ENCODE measurements at places on chromosomes 12 and 14.

DNA sequence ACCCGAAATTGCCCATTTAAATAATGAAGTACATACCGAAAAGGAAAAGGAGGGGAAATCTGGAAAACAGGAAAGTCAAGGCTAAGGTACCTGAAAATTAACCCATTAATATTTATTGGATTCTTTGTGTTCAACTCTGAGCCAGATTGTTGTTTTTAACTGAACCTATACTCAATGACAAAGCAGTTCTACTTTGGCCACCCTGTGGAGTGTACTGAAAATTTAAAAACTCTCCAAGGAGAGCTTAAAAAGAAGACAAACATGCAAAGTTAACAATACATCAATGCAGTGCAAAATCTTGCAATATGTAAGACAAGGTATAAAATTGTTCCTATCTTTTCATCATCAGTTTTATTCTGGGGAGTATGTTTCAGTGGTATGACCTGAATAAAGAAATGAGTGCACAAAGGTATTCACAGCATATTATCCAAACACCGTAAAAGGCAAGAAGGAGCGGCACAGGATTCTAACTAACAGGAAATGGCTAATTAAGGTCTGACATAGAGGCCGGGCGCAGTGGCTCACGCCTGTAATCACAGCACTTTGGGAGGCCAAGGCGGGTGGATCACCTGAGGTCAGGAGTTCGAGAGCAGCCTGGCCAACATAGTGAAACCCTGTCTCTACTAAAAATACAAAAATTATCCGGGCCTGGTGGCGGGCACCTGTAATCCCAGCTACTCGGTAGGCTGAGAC is 1.7 kb downstream of the USP44 start:
- no peak for DNase-seq

GRCh38 chr14:39500253-39500652 is 68.0 kb upstream of the FBXO33 start:
- no peak for DNase-seq

DNA sequence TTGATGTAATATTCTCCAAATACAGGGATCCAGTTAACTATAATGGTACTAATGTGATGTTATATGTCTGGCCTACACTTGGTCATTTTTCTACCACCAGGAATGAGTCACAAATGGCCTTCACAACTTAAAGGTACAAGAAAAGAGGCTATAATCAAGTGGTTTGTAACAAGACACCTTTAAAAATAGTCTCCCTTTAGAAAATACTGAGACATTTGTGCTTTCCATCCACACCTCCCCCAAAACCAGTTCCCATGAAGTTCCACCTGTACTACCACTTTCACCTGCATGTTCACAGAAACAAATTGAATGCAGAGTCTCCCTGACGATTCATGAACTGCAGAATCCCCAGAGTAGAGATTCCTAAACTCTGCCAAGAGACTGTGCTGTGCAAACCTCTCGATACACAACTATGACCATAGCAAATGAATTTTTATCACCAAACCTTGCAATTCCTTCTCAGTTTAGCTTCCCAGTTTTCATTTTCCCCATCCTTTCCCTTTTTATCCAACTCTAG is 6.0 kb downstream of the BTG1 start:
- DNase-seq = no peak

DNA sequence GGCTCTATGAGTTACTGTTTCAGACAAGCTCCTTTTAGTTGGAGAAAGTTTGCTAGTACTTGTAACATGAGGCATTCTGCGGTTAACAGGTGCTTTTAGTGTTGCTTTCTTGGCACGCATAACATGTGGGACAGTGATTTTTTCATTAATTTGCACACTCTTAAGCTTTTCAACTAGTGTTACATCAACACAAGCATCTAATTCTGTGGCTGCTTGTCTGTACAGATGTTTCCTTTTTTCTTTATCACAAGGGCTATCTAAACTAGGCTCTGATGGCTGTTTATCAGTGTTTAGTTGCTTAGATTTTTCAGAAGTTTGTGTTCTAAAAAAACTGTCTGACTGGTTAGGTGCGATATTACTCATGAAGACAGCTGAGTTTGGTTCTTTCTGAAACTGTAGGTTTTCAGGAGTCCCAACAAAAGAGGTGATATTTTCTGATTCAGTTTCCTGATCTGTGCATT is 120.1 kb downstream of the RALGAPA1 start:
- DNase-seq = no peak

- DNase-seq = no peak
Measured at GRCh38 chr14:30525833-30526232, 33.1 kb upstream of the G2E3 start.

- DNase-seq = peak; percentile 47
Measured at GRCh38 chr14:105201925-105202513, 20.9 kb upstream of the NUDT14 start.

DNA sequence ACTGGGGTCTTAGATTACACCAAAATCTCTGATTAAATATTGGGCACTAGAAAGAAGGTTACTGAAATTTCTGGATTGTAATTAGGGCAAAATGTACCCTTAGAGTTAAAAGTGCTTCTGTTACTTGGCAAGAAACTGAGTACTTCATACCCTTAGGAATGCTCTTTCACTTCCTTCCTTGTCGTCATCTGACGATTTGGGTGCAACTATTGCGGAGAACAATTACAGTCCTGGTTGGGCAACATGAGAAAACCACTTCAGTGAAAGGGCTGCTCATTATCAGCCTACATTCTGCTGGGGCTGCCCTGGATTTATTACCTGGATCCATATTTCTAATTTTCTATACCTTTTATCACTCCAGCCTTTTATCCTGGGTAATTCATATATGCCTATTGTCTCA is 348.5 kb upstream of the MDGA2 start:
- DNase-seq = no peak

DNA sequence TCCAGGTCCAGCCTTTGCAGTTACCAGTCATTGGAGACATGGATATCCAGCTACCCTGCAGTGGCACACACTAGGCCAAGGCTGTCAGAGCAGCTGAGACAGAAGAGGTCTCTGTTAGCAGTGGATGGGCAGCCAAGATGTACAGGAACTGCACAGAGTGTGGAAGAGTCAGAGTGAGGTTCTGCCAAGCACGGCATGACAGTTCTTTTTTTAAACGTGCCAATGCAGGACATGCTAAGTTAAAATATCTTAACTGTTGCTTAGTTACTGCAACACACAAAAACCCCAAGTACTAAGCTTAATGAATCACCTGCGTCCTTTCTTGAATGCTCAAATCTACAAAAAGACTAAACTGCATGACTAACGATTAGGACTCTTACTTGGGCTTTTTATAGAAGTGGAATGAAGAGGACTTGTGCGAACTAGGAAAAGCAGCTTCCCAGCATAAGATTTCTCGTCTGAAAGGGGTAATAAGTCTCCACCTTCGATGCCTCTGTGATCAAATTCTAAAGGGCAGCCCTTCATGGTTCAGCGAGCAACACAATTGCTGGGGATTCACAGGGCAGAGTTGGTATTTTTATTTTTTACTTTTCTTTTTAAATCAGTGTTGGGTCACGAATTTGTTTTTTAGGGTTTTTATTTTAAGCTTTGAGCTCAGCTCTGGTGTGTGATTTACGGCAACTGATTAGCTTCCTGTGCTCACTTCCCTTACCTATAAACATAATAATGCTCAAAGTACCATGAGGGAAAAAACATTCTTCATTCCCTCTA is 20.6 kb downstream of the MAPK1IP1L start:
- peak; percentile 43 for DNase-seq

DNA sequence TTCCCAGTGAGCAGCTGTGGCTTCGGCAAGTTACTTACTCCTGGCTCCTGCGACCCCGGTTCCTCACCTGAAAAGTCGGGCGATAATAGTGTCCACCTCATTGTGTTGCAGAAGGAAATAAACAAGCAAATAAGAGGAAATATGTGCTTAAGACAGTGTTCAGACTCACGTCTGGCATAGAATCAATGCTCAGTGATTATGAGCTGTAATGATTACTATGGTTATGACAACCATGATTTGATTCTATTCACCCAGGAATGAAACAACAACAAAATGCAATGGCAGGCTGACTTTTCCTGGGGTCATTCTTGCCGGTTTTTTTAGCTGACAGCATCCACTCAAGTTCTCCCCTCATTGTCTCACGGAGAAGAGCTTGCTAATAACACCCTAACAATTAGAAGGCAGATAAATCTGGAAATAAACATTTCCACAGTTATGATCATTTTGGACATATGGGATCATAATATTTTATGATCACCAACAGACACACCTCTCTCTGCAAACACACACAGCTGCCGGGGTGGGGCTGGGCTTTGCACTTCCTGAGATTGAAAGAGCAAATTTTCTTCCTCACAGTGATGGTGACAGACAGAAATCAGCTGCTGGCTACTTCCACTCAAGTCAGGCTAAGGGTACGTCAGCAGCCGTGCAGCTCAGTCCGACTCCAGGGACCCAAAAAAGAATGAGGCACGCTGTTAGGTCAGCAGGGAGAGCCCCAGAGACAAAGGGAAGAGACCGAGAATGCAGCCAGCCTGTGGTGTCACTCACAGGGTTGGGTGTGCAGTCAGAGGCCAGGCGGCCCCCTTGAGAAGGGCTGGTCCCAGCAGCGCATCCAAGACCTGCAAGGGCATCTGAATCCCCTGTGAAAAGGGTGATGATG is 158.0 kb downstream of the RIMBP2 start:
- DNase-seq = no peak

DNA sequence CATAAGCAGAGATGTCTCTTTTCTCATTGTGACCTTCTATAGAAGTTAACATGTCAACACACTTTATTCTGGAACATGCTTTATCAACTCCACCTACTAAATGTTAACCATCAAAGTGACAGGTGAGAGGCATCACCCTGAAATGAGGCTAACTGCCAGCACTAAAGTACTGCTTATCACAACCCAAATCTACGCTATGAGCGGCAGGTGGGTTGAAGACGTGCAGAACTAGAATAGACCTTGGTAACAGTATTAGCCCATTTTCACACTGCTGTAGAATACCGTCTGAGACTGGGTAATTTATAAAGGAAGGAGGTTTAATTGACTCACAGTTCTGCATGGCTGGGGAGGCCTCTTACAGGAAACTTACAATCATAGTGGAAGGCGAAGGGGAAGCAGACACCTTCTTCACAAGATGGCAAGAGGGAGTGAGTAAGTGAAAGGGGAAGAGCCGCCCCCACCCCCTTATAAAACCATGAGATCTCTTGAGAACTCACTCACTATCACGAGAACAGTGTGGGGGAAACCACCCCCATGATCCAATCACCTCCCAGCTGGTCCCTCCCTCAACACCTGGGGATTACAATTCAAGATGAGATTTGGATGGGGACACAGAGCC is 359.0 kb downstream of the SEC23A start:
- no peak for DNase-seq

GRCh38 chr14:92997343-92998061 is 74.6 kb downstream of the CHGA start:
- no peak for DNase-seq

DNA sequence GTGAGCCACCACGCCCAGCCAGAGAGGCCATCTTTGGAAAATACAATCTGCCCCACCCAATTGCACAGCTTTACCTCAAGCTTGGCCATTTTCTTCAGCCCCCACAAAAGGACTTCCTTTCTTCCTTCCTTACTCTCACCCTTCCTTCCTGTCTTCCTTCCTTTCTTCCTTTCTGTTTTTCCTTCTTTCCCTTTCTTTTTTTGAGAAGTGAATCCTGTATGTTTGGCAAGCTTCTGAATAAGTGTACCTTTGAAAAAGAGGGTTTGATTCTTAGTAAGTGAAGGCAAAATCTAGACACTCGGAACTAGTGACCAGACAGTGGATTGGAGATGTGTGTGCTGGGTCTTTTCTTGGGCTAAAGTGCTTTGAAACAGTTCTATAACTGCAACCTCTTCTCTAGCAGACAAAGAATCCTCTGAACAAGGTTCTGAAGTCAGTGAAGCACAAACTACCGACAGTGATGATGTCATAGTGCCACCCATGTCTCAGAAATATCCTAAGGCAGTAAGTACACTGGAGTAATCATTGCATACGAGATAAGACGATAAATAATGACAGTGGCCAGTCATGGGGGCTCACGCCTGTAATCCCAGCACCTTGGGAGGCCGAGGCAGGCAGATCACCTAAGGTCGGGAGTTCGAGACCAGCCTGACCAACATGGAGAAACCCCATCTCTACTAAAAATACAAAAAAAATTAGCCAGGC is 49.5 kb downstream of the SUPT16H start:
- no peak for DNase-seq

DNA sequence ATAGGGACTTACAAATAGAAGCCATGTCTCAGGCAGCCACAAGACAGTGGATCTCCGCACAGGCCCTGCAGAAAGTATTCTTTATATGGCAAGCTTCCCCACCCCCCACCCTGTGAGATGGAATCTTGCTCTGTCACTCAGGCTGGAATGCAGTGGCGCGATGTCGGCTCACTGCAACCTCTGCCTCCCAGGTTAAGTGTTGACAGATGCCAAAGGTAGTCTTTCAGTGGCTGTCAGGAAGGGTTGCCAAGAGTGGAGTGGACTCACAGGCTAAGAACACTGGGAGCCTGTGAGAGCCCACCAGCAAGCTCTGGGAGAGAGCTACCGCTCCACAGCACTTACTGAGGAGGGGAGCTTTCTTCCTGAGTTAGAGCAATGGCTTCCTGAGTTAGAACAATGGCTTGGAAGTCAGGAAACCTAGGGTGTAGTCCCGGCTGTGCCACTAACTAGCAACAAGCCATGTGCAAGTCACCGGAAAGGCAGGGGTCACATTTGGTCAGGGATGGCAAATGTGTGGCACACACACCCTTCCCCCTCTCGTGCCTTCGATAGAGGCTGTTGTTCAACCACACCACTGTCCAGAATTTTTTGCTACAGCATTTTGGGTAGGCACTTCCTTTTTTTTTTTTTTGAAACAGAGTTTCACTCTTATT is 2.6 kb downstream of the RNASE1 start:
- DNase-seq = no peak

DNA sequence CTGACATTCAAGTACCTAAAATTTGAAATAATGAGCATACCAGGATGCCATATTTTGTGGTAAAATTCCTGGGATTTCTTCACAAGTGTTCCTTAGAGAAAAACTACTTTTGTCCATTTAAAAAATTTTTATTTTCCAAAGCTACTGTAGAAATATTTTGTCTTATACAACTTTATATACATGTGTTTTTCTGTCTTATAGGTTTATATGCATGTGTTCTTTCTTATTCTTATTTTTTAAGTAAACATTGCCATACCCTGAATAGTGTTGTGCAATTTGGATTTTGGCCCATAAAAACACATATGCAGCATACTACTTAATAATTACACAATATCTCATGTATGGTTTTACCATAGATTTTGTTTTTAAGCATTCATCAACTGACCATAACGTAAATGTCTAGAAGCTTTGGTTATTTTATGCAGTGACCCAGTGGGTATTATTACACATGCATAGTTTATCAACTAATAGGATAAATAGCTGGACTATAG is 1107.4 kb upstream of the SEL1L start:
- no peak for DNase-seq

DNA sequence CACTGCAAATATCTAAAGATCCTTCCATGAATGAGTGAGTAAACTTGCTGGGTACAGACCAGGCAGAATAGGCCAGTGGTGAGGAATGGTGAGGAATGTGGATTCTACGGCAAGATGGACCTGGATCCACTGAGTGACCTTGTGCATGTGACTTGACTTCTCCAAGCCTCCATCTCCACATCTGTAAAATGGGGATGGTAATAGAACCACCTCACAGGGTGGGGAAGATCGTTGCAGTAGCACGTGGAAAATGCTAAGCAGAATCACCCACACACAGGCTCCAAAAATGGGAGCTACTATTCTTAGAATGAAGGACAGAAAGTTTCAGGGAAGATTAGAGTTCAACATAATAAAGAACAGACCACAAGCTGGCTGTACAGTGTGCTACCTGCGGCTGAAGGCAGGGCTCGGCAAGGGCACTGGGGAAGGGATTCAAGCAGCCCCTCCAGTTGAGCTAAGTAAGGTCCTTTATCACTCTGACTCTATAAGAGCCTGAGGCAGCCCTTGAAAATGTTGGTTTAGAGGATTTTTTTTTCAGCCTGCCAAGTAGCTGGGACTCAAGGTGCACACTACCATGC is 47.5 kb downstream of the ACTN1 start:
- DNase-seq = no peak

Measured in activated T-cell treated with anti-CD3 and anti-CD28 coated beads, Interleukin-2, amount 50 U/mL, for 72 hours (primary cell).